ENCODE measurements at places on chromosomes 5 and 9. TPM values are rescaled to one million over a fixed set of nuclear protein-coding genes. Genes with fewer than 3 reads are reported as not detected.
A peak's percentile ranks its signal among the peaks of the same experiment; 100 is the strongest.

DNA sequence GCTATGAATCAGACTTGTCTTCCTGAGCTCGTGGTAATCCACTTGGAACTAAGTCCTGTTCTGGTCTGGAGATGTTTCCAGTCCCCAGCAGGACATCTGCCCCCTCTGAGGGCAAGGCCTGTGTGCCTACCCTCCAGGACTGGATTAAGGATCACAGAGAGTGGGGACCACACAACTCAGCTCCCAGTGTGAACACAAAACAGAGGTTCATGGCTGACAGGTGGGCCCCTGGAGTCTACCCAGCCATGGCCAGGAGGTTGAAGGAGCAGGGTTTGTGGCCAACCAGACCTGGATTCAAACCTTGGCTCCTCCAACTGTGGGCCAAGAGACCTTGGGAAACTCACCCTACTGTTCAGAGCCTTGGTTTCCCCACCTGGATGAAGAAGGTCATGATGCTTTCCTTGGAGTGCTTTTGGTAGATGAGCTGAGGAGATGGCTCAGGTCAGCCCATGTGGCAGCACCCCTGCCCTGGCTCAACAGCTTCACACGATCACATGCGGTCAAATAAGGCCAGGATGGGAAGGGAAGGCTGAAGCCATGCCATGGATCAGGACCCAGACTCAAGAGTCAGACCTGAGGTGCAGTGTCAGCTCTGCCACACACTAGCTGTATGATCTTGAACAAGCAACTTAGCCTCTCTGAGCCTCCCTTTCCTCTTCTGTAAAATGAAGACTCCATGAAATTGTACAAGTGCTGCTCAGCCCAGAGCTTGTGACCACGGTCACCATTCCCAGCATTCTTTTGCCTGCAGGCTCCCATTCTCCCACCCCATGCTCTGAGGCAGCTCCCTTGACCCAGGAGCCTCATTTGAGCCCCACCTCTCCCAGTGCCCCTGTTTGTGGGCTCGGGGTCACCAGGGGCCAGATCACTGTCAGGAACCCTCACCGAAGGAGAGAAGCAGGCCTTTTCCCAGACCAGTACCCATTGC lies 27.3 kb upstream of the ANGPTL2 start:
- DNase-seq, result no peak

- no peak for DNase-seq
Observed at GRCh38 chr9:131817073-131817472, 77.2 kb upstream of the RAPGEF1 start.

DNA sequence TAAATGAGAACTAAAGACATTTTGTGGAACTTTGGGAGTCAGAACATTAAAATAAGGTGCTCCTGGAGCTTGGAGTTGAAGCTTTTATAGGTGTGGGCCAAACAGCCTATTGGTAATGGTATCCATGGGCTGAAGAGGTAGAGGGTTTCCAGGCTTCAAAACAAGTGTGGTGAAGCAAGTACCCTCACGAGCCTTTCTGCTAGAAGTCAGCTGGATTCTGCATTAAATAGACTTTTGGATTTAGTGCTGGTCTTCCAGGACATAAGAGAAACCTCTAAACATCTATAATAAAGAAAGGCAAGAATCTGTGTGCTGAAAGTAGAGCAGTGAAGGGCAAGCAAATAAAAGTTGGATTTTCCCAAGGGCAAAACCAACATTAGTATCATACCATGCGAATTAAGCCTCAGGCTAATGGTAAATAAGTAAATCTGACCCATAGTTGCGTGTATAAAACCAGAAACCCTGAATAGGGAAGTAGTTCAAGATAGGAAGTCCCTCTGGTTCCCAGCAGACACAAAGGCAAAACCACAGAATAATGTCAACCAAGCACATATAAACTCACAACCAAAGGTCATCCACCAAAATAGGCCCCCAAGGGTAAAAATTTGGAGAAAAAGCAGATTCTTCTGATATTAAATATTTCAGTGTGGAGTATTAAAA lies 306.3 kb downstream of the TLE4 start:
- no peak for DNase-seq

DNA sequence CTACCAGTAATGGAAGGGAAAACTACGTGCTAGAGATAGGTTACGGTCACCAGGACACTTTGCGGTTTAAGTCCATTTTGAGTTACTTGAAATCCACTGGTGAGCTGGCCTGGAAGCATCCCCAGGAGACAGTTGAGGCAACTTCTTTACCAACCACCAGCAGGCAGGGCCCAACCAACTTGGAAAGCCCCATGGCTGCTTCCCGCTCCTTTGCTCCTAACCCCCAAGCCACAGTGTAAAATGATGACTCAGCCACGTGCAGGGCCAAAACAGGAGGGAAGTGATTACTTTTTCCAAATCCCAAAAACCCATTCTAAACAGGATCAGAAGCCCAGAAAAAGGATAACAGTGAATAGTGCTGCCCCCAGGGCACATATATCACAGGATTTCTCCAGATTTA lies 87.4 kb downstream of the PAX5 start:
- DNase-seq, result no peak

GRCh38 chr9:88396836-88397577 lies 8.8 kb downstream of the SPIN1 start:
- no peak for DNase-seq

DNA sequence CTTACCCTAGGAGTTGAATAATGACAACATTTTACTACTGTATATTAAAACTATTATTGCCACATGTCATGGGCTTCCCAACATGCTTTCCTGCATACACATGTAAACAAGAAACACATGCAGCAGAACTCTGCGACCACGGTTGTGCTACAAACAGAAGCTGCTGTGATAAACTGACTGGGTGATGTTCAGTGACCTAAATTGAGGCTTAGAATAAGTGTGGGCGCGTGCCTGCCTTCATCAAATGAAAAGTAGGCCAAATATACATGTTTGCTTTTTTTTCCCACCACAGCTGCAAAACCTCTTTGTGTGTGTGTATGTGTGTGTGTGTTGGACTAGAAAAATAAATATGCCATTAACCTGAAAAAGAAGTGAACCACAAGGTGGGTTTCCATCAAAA lies 1202.1 kb downstream of the PTPRD start:
- DNase-seq, result no peak

Gene PCSK1
- 0.14 TPM for polyA plus RNA-seq

DNA sequence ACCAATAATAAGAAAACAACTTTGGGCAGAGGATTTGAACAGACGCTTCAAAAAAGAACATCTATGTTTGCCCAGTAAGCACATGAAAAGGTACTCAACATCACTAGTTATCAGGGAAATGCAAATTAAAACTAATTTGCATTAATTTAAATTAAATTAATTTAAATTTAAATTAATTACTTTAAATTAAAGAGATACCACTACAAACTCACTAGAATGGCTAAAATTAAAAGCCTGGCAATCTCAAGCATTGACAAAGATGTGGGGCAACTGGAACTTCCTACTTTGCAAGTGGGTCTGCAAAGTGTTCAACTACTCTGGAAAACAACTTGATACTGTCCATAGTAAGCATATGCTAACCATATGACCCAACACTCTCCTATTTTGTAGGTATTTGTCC lies 32.1 kb upstream of the ELL2 start:
- DNase-seq, result no peak

DNA sequence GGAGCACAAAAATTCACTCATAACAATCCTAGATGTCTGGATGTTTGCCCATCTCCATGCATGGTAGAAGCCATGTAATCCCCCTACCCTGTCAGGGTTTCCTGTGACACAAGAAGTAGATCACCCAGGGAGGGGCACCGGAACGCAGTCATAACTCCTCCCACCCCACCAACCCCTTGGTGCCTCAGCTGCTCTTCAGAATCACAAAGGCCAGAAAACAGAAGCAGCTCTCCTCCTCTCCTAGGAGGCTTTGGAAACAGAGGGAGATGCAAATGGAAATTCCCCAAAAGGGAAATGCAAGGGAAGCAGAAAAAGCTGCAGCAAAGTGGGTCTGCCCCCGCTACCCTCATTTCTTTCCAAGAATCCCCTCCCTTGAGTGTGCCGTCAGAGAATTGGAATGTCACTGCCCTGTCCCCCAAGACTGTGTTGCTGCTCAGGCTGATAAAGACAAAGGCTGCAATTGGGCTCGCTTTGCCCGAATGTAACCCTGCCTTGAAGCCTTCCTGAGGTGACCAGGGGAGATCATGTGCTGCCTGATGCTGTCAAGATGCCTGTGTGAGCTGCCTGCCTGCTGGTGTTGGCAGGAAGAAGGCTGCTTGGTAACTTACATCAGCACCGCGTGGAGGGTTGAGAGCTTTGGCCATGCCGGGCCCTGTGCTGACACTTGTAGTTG lies 65.5 kb upstream of the ABCA1 start:
- no peak for DNase-seq

- DNase-seq, result peak; percentile 46
Observed at GRCh38 chr5:148820461-148821395, 5.7 kb upstream of the ADRB2 start.

DNA sequence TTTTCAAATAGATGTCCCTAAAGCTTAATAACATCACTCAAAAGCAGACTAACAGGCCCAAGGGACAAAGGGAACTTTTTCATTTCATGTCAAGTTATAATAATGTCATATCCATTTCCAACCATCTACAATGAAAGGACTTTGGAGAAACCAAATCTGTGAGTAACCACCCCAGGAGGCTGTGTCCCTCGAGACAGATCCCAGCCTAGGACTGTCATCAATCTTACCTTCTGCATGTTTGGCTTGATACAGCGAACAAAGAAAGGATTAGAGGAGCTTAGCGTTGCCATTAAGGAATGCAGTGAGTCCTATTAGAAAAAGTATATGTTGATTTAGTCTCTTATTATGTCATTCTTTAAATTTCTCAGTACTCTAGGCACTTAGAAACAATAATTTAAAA lies 137.8 kb upstream of the RETREG1 start:
- DNase-seq, result no peak

Gene CBY3
- polyA plus RNA-seq, result not detected

GRCh38 chr5:74552101-74552500 lies 88.4 kb downstream of the ENC1 start:
- DNase-seq, result no peak

DNA sequence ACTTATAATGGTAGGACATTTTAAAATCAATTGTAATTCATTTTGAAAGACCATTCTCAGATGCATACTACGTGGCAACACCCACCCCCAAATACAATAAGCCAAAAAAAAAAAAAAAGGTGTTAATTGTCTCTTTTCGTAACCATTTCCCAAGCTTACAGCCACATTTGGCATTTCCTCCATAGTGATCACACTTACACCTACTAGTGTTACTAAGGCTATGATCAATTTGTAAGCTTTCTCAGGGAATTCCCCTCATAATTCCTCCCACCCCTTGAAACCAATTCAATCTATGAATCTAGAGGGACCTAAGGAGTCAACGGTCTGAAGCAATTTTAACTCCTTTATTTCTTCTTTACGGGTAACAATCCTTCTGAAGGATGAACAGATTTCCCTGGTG lies 40.1 kb downstream of the NR2F1 start:
- no peak for DNase-seq

Gene PCDHA11
- 0.08 TPM for polyA plus RNA-seq

DNA sequence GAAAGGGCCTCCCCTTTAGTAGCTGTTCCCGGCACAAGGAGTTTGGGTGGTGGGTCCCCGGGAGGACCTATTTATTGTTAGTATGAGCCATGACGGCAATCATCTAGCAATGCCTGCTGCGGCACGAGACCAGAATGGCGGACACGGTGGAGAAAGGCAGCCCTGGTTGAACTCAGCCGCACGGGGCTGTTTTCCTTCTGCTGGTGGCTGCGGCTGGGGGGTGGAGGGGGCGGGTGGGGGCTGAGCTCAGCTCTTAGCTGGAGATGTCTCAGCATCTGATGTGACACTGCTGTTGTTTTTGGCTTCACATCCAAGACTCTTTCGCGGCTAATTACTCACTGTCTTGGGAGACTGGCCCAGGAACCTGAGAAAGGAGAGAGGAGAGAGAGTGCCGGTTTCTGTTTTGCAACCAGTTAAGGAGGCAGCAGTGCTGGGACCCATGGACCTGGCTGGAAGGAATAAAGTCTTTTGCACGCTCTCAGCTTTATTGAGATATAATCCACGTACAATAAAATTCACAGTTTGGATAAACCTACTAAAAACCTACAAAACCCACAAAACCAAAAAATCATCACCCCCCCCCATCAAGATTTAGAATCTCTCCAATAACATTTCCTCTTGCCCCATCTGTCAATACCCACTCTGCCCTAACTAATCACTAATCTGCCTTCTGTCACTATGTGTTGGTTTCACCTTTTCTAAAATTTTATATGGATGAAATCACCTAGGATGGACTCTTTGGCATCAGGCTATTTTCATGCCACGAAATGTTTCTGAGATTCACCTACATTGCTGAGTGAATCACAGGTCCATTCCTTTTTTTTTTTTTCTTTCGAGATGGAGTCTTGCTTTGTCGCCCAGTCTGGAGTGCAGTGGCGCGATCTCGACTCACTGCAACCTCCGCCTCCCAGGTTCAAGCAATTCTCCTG lies 81.8 kb upstream of the NEURL1B start:
- DNase-seq, result no peak

DNA sequence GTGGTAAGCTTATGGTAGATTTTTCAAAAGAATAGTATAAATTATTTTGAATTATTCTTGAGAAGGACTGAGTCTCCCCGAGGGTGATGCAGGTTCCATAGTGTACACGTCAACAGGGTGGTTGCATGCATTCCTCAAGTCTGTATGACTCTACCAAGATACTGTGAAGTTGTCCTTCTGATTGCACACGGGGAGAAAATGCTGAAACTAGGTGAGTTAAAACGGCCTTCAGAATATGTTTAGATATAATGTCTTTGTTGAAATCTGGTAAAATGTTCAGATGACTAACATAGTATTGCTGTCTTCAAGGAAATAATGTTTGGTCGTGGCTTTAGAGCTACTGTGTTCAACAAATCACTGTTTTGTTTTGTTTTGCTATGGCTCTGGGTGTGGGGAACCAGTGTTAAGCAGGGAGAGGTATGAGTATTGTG lies 22.4 kb upstream of the TNFAIP8 start:
- DNase-seq, result no peak

DNA sequence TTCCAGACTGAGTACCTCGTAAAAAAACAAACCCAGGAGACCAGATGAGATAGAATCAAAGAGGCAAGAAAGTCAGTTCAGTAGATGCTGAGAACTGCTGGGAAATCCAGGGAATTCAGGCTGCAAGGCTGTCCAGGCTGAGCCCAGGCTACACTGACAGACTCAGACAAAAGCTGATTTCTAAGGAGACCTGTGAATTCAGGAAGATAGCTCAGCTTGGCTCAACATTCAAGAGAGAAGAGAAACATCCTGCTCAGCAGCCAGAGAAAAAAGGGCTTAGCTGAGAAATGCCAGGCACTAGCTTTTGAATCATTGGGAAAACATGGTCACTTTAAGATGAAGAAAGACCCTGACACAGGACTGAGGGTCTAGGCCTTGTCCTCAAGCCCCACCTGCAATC lies 118.2 kb upstream of the SLC44A1 start:
- no peak for DNase-seq

DNA sequence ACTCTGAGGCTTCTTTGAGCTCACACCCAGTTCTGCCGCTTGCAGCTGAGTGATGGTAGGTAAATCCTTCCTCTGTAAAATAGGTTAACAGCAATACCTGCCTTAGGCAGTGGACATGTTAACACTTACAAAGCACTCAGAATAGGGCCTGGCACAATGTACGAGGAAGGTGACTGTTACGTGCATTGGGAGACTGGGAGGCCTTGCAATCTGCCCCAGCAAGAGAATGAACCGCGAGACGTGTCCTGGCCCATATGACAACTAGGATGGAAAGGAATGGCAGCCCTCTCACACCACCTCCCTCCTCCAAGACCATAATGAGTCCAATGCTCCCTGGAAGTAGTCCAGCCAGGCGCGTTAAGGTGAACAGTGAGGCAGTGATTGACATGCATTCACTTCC lies 23.1 kb upstream of the AKNA start:
- no peak for DNase-seq

All from A549 (cell line).